ENCODE measurements at places on chromosomes 5 and 9.
A peak's percentile ranks its signal among the peaks of the same experiment; 100 is the strongest.

DNA sequence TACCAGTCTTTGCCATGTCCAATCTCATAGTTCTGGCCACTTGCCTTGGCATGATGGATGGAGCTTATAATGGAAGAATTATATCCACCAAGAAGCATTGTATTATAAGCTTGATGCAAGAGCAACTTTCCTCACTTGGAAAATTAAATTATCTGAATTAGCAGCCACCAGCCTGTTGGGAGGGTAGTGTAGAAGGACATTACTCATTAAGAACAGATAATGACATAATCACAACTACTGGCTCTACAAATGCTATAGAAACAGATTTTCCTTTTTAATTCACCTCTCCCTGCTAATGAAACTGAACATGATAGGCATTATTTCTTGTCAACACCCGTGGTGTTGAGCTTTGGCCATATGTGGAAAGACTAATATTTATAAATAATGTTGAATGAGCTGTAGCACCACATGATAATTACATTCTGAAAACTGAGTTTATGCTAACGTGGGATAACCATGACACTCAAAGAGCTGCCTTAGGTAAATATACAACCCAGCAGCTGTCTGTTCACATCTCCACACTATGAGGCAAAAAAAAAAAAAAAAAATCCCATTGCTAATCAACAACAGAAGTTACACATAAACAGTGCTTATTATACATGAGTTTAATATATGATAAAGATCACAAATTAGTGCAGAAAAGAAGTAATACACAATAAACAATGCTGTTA, 48.1 kb upstream of the NR4A3 start:
- DNase-seq: no peak

DNA sequence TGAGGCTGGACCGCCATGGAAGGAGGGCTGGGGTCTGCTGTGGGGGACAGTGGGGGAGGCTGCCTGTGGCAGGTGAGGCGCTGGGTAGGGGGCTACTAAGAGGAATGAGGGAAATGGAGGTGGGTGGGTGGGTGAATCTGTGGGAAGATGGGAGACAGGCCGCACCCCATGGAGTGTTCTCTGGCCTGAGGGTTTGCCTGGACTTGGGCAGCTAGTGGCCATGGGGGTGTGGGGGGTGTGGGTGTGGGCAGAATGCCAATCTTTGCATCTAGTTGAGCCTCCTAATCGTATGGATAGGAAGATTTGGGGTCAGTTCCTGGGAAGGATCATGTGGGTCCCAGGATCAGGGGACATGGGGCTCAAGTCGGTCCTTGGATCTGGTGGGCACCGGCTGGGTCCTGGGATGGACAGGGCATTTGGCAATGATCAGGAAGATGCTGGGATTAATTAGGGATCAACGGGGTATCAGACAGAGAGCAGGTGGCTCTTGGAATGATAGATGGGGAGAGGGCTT, 518 bp downstream of the ZDHHC12 start:
- no peak for DNase-seq

- DNase-seq: no peak
Observed at GRCh38 chr5:92518318-92518904, 1062.6 kb downstream of the NR2F1-AS1 start.

DNA sequence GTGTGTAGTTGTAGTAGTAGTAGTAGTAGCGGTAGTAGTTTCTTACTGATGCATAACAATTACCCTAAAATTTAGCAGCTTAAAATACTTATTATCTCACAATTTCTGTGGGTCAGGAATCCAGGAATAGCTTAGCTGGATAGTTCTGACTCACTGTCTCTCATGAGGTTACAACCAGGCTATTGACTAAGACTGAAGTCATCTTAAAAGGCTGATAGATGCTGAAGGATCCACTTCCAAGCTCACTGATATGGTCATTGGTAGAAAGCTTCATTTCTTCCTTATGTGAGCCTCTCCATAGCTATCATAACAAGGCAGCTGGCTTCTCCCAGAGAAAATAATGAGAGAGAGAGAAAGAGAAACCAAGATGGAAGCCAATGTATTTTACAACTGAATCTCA, 147.5 kb upstream of the FBXL17 start:
- DNase-seq: no peak

GRCh38 chr9:100579665-100580064, 1.8 kb downstream of the CAVIN4 start:
- DNase-seq: no peak

DNA sequence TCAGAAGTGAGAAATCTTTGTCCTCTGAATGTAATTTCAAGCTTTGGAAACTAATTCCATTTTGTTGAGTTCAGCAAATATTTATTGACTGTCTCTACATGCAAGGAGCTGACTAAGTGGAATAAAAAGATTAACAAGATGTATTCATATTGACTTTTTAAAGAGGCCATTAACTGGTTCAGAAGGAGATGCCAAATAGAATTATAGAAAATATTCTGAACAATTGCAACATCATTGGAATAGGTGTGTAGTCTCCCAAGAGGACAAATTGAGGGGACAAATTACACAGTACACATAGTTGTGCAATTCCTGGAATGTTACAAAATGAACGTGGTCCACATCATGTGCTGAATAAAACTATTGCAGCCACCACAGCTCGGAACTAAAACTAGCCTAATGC, 224.2 kb downstream of the NPR3 start:
- no peak for DNase-seq

- no peak for DNase-seq
Observed at GRCh38 chr9:617445-618085, 223.9 kb upstream of the DMRT1 start.

DNA sequence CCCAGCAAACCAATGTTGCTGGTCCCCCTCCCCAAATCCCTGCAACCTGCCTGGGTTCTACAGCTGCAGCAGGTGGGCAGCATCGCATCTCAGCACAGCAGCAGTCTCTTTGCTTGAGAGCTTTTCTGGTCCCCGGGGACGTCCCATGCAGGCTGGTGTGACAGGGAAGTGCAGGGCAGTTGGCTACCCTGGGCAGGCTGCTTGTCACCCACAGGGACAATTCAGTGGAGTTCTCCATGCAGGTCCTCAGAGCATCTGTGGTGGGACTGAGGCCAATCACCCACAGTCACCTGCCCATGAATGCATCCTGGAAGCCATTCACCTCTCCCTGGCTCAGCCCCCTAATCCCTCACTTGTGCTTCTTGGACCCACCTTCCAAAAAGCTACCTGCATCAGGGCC, 43.9 kb upstream of the SEMA4D start:
- no peak for DNase-seq

- DNase-seq: no peak
Observed at GRCh38 chr5:143360755-143361154, 42.7 kb downstream of the NR3C1 start.

- no peak for DNase-seq
Observed at GRCh38 chr9:137128158-137128861, 10.6 kb upstream of the GRIN1 start.

GRCh38 chr5:159700016-159700415, 216.3 kb upstream of the ADRA1B start:
- DNase-seq: no peak

DNA sequence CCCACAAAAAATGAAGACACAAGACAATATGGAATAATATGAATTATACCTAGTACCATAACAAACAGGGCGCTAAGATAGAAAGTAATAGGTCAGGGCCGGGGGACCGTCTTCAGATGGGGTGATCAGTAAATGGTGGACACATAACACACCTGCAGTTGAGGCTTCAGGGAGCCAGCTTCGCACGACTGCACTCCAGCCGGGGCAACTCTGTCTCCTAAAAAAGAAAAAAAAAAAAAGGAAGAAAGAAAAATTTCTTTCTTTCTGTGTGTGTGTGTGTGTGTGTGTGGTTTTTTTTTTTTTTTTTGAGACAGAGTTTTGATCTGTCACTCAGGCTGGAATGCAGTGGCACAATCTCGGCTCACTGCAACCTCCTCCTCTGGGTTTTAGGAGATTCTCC, 75.0 kb upstream of the HSPA9 start:
- DNase-seq: no peak

- DNase-seq: no peak
Observed at GRCh38 chr5:53469946-53470687, 10.3 kb upstream of the FST start.

GRCh38 chr9:111176511-111176910, 138.2 kb upstream of the LPAR1 start:
- DNase-seq: no peak

DNA sequence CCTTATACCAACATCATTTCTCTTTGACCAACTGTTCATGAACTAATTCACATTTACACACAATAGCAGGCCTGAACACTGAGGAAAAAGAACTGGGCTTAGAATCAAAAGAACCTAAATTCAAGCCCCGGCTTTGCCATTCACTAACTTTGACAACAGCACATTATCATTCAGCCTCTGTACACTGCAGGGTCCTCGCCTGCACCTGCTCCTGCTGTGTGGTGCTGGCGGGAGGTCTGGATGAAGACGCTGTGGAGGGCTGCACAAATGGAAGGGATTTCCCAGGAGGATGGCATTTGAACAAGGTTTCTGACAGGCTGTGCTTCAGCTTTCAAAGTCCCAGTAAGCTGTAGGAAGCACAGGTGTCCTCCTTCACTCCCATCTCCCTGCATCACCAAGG, 151.2 kb downstream of the ZDHHC21 start:
- DNase-seq: no peak

DNA sequence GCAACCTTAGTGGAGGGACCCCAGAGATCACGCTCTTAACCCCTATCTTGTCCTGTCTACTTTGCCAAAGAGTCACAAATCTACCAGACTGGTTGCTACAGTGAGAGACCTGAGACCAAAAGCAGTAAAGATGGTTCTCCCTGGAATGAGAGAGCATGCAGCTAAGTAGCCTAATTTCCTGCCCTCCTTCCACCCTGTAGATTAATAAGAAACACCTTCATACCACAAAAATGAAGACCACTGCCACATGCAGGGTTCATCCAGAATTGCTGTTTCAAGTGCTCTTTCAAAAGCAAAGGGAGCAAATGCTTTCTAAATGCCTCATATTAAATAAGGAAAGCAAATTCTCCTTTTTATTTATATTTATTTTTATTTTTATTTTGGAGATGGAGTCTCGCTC, 119.1 kb downstream of the UGCG start:
- no peak for DNase-seq

DNA sequence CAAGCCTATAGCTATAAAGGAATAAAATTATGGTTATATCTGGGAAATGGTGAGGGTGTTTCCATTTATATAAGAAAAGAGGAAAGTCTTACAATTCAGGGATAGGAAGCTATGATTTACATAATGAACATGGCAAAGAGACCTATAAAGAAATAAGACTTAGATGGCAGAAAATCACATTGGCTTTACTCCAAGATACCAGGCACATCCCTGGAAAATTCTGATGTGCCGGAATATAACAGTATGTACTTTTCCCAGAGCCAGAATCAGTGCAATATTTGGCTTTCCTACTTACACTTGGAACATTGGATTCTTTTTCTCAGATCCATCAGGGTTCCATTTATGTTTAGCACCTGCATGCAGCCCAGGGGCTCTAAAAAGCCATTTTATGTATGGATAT, 357.8 kb downstream of the CETN3 start:
- DNase-seq: peak; percentile 42

DNA sequence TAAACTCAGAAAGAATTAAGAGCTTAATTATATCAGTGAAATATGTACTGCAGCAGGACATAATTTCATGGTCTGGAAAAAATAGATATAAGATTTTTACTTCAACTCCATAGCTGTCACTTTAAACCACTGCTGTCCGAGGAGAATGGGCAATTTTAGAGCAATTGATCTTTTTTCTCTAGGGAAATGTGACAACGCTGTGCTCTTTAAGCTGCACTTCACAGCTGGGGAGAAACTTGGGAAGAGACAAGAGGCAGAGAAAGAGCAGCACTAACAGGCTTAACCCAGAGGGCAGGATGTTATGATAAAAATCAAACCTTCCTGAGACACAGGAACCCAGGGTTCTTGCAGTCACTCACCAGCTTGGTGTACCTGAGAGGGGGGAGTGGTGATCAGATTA, 92.0 kb downstream of the SPOCK1 start:
- no peak for DNase-seq

GRCh38 chr5:9605041-9605838, 24.9 kb downstream of the TAS2R1 start:
- DNase-seq: no peak

GRCh38 chr5:159891371-159891770, 24.9 kb upstream of the ADRA1B start:
- no peak for DNase-seq

- DNase-seq: no peak
Observed at GRCh38 chr9:131622523-131622922, 77.2 kb downstream of the PRRT1B start.

- DNase-seq: no peak
Observed at GRCh38 chr9:26562338-26562737, 330.3 kb downstream of the CAAP1 start.
